ENCODE measurements at places on chromosomes 12 and 14. TPM values are rescaled to one million over a fixed set of nuclear protein-coding genes. Genes with fewer than 3 reads are reported as not detected.

Gene MANSC1
- 8.4 TPM for total RNA-seq

Gene ZFYVE21
- total RNA-seq = 53.1 TPM

Gene MYF5
- total RNA-seq = not detected

Gene SLCO1C1
- 0.84 TPM for total RNA-seq

Gene DCAF5
- 62.6 TPM for total RNA-seq

Gene ACSS3
- 22.0 TPM for total RNA-seq

Gene ARHGAP9
- 5.7 TPM for total RNA-seq

Gene E2F7
- total RNA-seq = 0.07 TPM

Gene FIGNL2
- total RNA-seq = 0.35 TPM

Gene LTB4R2
- 1.5 TPM for total RNA-seq

Gene KLRC2
- not detected for total RNA-seq

Gene SLC4A8
- 0.32 TPM for total RNA-seq

All from left ventricle myocardium superior (tissue), 1 donor.